ENCODE measurements at places on chromosomes 6 and 20.

- no peak overlapping the region for H3K4me3 ChIP-seq
- H3K27ac ChIP-seq, result no peak overlapping the region
- H3K4me1 ChIP-seq, result no peaks in the 10 kb centered on the region
- H3K27me3 ChIP-seq, result no peaks in the 10 kb centered on the region
Observed at GRCh38 chr6:36897609-36898008, 11.9 kb downstream of the C6orf89 start.

DNA sequence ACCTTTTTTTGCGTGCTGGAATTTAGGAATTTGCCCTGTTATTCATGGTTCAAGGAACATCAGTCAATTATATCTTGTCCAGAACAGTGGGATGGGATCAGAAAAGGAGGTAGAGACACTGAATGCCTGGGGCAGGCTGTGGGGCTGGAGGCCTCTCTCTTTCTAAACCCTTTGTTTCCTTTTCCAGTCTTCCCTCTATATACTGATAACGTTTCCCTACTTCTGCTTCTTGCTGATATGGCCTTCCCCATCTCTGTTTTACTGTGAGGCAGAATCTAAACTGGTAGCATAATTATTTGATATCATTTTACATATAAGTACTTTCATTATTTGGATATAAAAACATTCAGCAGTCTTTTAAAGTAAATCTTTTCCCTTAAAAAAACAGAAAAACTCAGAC is 67.5 kb downstream of the DNAH8 start:
- H3K27ac ChIP-seq, result no peak overlapping the region
- H3K4me3 ChIP-seq, result no peak overlapping the region
- no peaks in the 10 kb centered on the region for H3K36me3 ChIP-seq
- no peak for DNase-seq
- H3K27me3 ChIP-seq, result peaks cover 6% of the 10 kb centered on the region
- H3K4me1 ChIP-seq, result no peaks in the 10 kb centered on the region

GRCh38 chr6:167469672-167470071 is 144.8 kb downstream of the TTLL2 start:
- H3K27me3 ChIP-seq, result no peaks in the 10 kb centered on the region
- H3K27ac ChIP-seq, result no peak overlapping the region
- H3K36me3 ChIP-seq, result no peaks in the 10 kb centered on the region

GRCh38 chr20:46074006-46074405 is 15.8 kb downstream of the NCOA5 start:
- peaks cover 16% of the 10 kb centered on the region for H3K36me3 ChIP-seq
- peaks cover 11% of the 10 kb centered on the region for H3K4me1 ChIP-seq
- no peak overlapping the region for H3K27ac ChIP-seq
- no peaks in the 10 kb centered on the region for H3K27me3 ChIP-seq
- DNase-seq, result no peak

- H3K4me3 ChIP-seq, result no peak overlapping the region
- peaks cover 9% of the 10 kb centered on the region for H3K4me1 ChIP-seq
- peak overlapping the region; percentile 27 for H3K27ac ChIP-seq
- peak; percentile 78 for DNase-seq
Observed at GRCh38 chr20:52985687-52986086, 13.5 kb downstream of the TSHZ2 start.

DNA sequence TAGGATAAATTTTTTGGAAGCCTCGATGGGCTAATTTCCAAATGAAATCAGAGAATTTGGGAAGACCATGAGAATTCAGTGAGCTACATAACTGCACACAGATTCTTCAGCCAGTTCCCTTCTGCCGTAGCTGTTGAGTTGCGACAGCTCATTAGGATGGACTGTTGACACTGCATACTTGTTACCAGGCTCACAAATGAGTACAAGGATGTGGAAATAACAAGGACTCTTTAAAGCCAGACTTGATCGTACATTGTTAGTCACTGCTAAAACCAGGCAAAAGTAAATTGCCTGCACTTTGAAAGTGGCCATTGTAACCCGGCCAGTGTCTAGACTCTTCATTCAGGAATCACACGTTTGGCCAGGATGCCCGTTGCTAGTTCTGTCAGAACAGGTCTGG is 37.0 kb downstream of the NDUFAF5 start:
- H3K4me1 ChIP-seq, result peaks cover 13% of the 10 kb centered on the region
- H3K27me3 ChIP-seq, result no peaks in the 10 kb centered on the region
- H3K4me3 ChIP-seq, result no peak overlapping the region
- peak overlapping the region; percentile 42 for H3K27ac ChIP-seq
- H3K36me3 ChIP-seq, result peaks cover 6% of the 10 kb centered on the region

DNA sequence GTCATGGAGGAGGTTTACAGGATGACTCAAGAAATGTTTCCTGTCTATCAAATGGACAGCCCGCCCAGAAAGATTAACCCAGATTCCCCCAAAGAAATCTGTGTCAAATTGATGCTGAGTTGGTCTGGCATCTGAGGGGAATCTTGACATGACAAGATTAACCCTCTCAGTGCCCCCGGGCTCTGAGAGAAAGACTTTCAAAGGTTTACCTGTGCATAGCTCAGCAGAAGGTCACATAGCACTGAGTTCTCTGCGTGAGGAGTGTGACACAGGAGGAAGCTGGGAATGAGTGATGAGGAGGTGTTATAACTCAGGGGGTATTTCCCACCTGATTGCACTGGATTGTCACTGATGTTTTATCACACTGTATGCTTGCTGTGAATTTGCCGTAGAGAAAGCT is 601.2 kb downstream of the DHX35 start:
- no peaks in the 10 kb centered on the region for H3K36me3 ChIP-seq
- DNase-seq, result no peak
- H3K27ac ChIP-seq, result no peak overlapping the region
- H3K4me1 ChIP-seq, result no peaks in the 10 kb centered on the region

DNA sequence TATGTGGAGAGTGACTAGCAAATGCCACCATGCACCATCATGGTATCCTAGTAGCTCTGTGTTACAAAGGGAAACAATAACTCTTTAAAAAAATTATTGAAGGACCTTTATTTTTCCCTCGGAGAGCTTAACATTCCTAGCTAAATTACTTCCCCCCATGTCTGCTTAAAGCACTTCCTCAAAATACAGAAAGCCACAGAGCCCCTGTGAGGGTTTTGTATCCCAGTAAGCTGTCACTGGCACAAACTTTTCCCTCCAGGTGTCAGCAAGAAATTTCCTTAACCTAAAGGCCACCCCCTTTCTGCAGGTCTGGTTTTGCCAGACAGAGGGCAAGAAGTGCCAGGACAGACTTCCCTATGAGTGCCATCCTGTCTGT is 340.0 kb upstream of the PRDM1 start:
- H3K4me1 ChIP-seq, result peaks cover 17% of the 10 kb centered on the region
- H3K27me3 ChIP-seq, result no peaks in the 10 kb centered on the region
- H3K36me3 ChIP-seq, result no peaks in the 10 kb centered on the region
- no peak overlapping the region for H3K4me3 ChIP-seq

GRCh38 chr20:3863317-3863716 is 16.7 kb downstream of the MAVS start:
- peaks cover 22% of the 10 kb centered on the region for H3K36me3 ChIP-seq
- no peak overlapping the region for H3K4me3 ChIP-seq
- no peak overlapping the region for H3K27ac ChIP-seq

- peak; percentile 30 for DNase-seq
- H3K27ac ChIP-seq, result no peak overlapping the region
- H3K4me1 ChIP-seq, result peaks cover 14% of the 10 kb centered on the region
- no peak overlapping the region for H3K4me3 ChIP-seq
- no peaks in the 10 kb centered on the region for H3K27me3 ChIP-seq
Observed at GRCh38 chr6:97195117-97195516, 87.9 kb downstream of the MMS22L start.

GRCh38 chr20:45821947-45822346 is 5.2 kb downstream of the TNNC2 start:
- H3K4me3 ChIP-seq, result no peak overlapping the region
- no peaks in the 10 kb centered on the region for H3K27me3 ChIP-seq
- H3K36me3 ChIP-seq, result no peaks in the 10 kb centered on the region
- H3K4me1 ChIP-seq, result peaks cover 25% of the 10 kb centered on the region

DNA sequence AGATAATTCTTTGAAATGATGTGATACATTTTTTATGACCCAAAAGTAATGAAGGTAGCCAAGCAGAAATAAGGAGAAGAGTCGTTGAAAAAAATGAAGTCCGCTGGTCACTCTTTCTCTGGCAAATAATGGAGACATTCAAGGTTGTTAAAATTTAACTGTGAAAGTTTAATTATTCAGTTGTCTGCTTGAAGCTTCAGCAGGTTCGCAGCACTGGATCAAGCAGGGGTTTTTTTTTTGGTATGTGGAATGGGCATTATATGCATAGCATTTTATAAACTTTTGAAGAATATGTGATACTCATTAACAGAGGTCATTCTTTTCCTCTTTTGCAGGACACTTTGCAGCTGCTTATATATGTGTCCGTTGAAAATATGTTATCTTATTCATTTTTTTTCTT is 21.6 kb upstream of the FUT9 start:
- H3K36me3 ChIP-seq, result no peaks in the 10 kb centered on the region
- no peak overlapping the region for H3K27ac ChIP-seq
- no peak for DNase-seq

- no peaks in the 10 kb centered on the region for H3K27me3 ChIP-seq
- no peaks in the 10 kb centered on the region for H3K36me3 ChIP-seq
- no peak for DNase-seq
- H3K4me3 ChIP-seq, result no peak overlapping the region
- no peaks in the 10 kb centered on the region for H3K4me1 ChIP-seq
Observed at GRCh38 chr20:45156713-45157112, 18.0 kb upstream of the PI3 start.

GRCh38 chr6:41494212-41495110 is 51.7 kb upstream of the FOXP4 start:
- no peak overlapping the region for H3K4me3 ChIP-seq
- H3K36me3 ChIP-seq, result no peaks in the 10 kb centered on the region
- no peak for DNase-seq
